Cortex of kidney (tissue), 1 donor: ENCODE measurements at places on chromosomes 2 and 18.

- DNase-seq, result no peak
Observed at GRCh38 chr18:60599995-60600394, 227.4 kb upstream of the MC4R start.

GRCh38 chr18:58290116-58290695 is 246.2 kb downstream of the NEDD4L start:
- no peak for DNase-seq

DNA sequence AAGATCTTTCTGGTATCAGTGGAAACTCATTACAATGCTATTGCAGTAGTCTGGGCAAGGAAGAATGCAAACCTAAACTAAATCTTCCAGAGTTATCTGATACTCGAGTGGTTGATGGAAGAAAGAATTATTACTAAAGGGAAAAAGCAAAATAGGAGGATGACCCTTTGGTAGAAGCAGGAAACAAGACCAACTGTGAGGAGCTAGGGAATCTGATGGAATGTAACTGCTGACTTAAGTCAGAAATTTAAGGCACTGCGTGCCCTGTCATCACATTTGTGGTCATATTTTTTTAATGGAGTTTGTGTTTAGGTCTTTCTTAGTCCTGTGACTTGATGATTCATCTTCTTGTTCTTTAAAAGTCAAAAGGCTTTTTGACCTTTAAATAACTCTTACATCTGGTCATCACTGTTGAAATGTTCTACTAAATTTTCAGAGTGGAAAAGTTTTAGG is 36.5 kb upstream of the ARMC9 start:
- no peak for DNase-seq

DNA sequence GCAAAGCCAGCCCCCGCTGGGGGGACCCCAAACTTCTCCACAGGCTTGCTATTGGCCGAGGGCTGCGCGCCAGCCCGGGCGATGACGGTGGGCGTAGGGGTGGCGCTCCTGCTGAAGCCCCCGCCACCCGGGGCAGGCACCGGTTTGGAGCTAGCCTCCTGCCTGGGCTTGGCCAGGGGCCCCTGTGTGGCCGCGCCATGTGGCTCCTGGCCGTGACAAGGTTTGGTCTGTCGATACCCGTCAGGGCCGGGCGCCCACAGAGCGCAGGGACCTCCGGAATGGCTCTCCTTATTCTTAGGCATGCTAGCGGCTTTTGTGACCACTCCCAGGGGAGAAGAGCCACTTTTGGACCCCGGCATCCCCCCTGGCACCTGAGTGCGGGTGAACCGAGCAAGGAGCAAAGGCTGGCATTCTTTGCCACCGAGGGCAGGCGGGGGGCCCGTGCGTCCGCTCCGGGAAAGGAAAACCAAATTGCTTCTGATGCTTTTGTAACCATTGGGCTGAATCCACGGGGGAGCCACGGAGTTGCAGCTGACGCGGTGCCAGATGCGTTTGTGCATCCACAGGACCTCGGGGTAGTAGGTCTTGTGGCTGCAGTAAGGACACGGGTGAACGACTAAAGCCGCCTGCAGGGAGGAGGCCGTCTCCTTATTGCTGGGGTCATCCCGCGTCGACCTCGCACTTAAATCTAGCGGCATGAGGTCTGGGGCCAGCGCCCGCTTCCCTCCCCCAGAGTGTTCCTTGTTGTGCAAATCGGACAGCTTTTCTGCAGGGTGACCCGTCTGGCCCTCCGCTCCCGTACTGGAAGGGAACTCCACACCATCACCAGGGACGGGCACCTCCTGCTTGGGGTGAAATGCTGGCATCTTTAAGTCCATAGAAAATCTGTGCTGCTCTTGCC is 115.6 kb downstream of the ZNF516 start:
- DNase-seq, result no peak

GRCh38 chr2:152415796-152416195 is 80.8 kb downstream of the FMNL2 start:
- DNase-seq, result no peak

GRCh38 chr2:167353605-167354280 is 465.5 kb downstream of the XIRP2 start:
- no peak for DNase-seq

GRCh38 chr2:66866331-66867062 is 431.6 kb downstream of the MEIS1 start:
- no peak for DNase-seq
